ENCODE measurements at places on chromosomes 7 and 10.

- DNase-seq: no peak
Observed at GRCh38 chr10:60963441-60964256, 19.7 kb upstream of the RHOBTB1 start.

DNA sequence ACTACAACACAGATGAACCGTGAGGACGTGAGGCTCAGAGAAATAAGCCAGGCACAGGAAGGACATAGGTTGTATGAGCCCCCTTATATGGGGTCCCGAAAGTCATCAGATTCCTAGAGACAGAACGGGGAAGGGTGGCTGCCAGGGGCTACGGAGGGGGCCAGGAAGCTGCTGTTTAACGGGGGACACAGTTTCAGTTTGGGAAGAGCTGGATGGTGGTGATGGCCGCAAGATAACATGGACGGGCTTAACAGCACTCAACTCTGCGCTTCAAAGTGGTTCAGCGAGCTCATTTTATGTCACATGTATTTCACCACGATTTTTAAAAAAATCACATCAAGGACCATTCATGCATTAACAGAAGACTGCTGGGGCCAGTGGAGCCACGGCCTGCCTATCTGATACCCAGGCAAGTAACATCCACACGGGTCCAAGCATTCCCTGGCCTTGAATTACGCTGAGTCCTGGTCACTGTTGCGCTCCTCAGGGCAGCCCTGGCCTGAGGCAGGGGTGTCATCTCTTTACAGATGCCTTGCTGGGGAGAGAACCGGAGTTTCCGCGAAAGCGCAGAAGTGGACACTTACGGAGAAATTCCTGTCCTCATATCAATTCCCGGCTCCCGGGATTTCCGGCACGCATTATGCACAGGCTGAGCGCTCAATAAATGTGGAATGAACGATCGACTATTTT is 1.5 kb downstream of the CARD11 start:
- DNase-seq: no peak

- no peak for DNase-seq
Observed at GRCh38 chr10:58050575-58050974, 217.1 kb downstream of the IPMK start.

DNA sequence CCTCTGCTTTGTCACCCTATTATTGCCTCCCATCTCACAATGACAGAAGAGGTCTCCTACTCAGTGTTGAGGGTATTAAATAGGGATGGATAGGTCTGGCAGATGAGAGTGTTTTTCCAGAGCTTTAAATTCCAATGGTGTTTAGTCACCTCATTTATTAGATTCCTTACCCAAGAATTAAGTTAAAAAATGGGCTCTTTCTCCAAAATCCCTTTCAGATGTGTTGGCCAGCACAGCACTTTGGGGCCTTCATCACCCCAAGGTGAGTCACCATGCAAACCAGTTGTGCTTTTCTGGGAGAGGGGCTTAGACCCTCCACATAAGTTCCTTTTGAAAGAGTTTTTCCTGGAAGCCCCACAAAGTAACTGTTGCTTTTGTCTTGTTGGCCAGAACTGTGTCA is 78.4 kb downstream of the CYP26A1 start:
- DNase-seq: no peak

- no peak for DNase-seq
Observed at GRCh38 chr7:71477441-71477840, 345.5 kb downstream of the GALNT17 start.

- no peak for DNase-seq
Observed at GRCh38 chr10:104028146-104028545, 57.5 kb downstream of the COL17A1 start.

GRCh38 chr7:35504365-35504764 is 190.6 kb downstream of the HERPUD2 start:
- DNase-seq: no peak

- no peak for DNase-seq
Observed at GRCh38 chr7:149404396-149404795, 56.5 kb downstream of the ZNF777 start.

DNA sequence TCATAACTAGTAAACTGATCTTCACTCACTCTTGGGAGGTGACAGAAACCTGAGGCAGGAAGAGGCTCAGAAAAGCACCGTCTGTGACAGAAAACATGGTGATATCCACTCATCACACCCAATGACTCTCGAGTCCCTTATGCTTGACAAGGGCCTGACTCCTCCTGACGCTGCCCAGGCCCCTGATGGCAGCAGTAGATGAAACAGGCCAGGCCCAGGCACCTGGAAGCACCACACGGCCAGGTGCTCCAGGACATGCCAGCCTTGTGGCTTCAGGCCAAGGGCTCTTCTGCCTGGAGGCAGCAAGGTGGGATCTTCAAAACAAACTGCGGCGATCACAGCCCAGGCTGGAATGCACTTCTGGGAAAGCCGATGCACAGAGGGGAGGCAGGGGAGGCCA is 89.3 kb downstream of the MAD1L1 start:
- DNase-seq: no peak

GRCh38 chr10:103550229-103550628 is 56.7 kb downstream of the NEURL1 start:
- no peak for DNase-seq

GRCh38 chr7:3336042-3336665 is 35.1 kb downstream of the SDK1 start:
- DNase-seq: no peak

DNA sequence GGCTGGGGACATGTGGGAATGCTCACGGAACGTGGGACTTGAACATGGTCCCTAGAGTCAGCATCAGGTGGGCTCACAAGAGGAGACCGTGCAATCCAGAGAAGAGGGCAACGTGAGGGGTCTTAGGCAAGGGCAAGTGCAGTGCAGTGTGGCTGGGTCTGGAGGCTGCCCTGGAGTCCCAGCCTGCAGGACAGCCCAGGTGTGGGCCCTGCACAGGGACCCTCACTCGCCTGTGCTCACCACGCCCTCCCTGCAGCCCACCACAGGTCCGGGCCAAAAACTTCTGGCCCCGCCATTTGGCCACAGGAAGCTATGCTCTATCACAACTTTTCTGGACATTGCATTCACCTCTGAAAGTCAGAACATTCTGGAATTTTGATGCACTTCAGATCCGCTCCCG is 133.5 kb downstream of the PAXIP1 start:
- no peak for DNase-seq

- no peak for DNase-seq
Observed at GRCh38 chr7:45394117-45394708, 180.0 kb upstream of the ADCY1 start.

GRCh38 chr7:136033413-136034031 is 56.4 kb upstream of the MTPN start:
- DNase-seq: no peak

DNA sequence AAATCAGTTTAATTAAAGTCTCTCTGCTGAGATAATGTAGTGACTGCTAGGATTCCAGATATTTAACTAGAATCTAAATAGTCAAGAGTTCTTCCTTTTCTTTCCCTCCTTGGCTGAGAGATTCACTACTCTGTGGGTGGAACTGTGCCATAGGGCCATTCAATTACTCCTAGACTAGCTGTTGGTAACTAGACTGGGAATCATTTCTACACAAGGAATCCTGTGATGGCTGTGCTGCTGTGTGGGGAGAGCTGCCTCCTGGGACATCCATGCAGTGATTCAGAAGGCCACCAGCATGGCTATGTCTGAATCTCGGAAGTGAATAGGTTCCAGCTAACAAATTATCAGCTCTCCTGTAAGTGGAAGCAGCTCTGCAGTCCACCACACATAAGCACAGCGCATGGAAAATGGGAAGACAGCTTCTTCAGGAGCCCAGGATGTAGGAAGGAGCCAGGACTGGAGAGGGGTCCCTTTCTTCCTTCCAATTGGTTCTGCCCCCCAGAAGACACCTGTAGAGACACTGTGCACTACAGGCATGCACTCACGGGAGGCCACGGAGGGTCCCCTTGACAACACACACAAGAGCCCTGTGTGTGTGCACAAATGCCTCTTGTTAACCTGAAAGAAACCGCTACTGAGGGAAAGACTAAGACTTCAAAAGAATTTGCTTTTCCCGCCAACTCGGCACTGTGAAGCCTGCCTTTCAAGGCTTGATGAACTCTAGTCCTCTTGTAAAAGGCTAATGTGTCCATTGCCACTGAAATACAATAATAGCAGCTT is 66.5 kb downstream of the SCRN1 start:
- DNase-seq: no peak

DNA sequence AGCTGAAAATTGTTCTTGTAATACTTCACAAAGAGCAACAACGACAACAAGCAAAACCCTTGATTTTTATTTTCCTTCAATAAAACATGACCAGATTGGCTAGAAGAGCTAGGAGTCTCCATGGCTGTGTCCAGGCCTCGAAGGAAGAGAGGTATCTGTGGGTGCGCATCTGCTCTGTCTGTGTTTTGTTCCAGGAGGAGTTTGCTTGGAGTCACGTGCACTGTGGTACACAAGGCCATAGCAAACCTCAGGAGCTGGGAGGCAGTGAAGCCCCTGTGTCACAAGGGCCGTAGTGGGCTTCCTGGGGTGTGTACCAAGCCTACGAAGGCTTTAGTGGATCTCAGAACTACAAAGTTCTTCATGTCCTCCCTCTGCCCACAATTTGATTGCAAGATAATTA is 271.7 kb downstream of the TWIST1 start:
- no peak for DNase-seq

- DNase-seq: no peak
Observed at GRCh38 chr10:17854044-17854652, 45.0 kb downstream of the MRC1 start.

Measured in stimulated activated CD4-positive, alpha-beta T cell treated with anti-CD3 and anti-CD28 coated beads, Interleukin-1b, Interleukin-23, amount 100 ng/mL, for 1 hour (primary cell).